ENCODE measurements at places on chromosomes 5 and 9. TPM values are rescaled to one million over a fixed set of nuclear protein-coding genes. Genes with fewer than 3 reads are reported as not detected.

Gene MZB1
- 0.09 TPM for total RNA-seq

Gene RLN2
- 0.34 TPM for total RNA-seq

Gene TPD52L3
- total RNA-seq, result not detected

Gene TLR4
- 0.18 TPM for total RNA-seq

Gene OR2S2
- not detected for total RNA-seq

Gene SPATA31D4
- total RNA-seq, result not detected

Gene PCDHB10
- total RNA-seq, result 0.02 TPM

Gene GABRP
- not detected for total RNA-seq

Gene CWC27
- 13.9 TPM for total RNA-seq

Gene HAND1
- total RNA-seq, result 0.12 TPM

Gene SOHLH1
- total RNA-seq, result not detected

Gene PRR16
- total RNA-seq, result not detected
